A549 (cell line): ENCODE measurements at places on chromosomes 7 and 10. TPM values are rescaled to one million over a fixed set of nuclear protein-coding genes. Genes with fewer than 3 reads are reported as not detected.

Gene GBX1
- polyA plus RNA-seq, result not detected in 3 replicates

Gene TPK1
- 1.4 to 2.2 TPM (median 1.9 TPM) in 3 replicates for polyA plus RNA-seq

Gene BAMBI
- polyA plus RNA-seq, result 23.2 to 26.1 TPM (median 25.6 TPM) in 3 replicates

Gene UNCX
- polyA plus RNA-seq, result not detected in 3 replicates

Gene INMT
- polyA plus RNA-seq, result 0.03 TPM in 1 of 3 replicates, not detected in the others

Gene HTRA1
- polyA plus RNA-seq, result 31.9 to 51.5 TPM (median 50.7 TPM) in 3 replicates

Gene DPP6
- polyA plus RNA-seq, result not detected in 3 replicates

Gene TMEM178B
- polyA plus RNA-seq, result 0.84 to 1.1 TPM (median 0.88 TPM) in 3 replicates

Gene AASS
- polyA plus RNA-seq, result 0.04 to 0.05 TPM (median 0.04 TPM) in 3 replicates

Gene FAM180A
- not detected in 3 replicates for polyA plus RNA-seq

Gene C10orf120
- polyA plus RNA-seq, result not detected in 3 replicates

Gene LRRD1
- not detected in 3 replicates for polyA plus RNA-seq

Gene OGDHL
- polyA plus RNA-seq, result 0.13 to 0.22 TPM (median 0.18 TPM) in 3 replicates

- no peak for DNase-seq
Observed at GRCh38 chr7:2691011-2691707, 3.2 kb downstream of the AMZ1 start.

DNA sequence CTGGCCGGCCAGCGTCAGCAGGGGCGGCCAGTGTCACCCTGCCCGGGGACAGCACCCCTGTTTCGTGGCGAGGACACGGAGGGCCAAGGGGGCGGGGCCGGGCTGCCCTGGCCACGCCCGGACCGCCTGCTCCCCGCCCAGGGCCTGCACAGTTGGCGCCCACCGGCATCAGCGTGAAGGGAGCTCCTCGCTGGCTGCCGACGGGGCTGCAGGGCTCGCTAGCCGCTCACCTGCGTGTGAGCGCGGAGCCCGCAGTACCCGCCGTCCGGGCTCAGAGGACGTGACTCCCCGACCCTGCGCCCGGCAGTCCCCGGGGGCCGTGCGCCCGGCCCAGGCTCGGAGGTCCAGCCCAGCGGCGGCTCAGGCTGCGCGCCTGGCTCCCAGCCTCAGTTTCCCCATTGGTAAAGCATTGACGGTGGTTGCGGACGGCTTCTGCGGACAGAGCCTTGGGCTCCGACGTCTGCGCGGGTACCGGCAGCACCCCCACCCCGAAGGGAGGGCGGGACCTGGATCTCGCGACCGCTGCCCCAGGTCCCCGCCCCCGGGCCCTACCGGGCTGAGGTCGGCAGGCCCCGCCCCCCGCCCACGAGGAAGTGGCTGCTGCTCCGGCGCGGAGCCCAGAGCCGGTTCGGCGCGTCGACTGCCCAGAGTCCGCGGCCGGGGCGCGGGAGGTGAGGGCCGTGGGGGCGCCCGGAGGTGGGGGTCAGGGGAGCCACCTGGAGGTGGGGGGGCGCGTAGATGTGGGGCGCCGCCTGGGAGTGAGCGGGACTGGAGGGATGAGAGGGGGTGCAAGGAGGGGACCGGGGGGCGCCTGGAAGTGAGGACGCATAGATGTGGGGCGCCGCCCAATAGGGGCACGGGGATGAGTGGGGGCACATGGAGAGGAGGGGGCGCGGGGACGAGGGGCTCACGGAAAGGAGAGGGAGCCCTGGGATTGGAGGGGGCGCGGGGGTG, at the start of gene ARPC1B:
ARPC1B (plus strand) TSS at position 620 of the 954 bp plus-strand sequence. CDS start 10,985 bp downstream, outside the sequence.
- peak; percentile 91 for DNase-seq

DNA sequence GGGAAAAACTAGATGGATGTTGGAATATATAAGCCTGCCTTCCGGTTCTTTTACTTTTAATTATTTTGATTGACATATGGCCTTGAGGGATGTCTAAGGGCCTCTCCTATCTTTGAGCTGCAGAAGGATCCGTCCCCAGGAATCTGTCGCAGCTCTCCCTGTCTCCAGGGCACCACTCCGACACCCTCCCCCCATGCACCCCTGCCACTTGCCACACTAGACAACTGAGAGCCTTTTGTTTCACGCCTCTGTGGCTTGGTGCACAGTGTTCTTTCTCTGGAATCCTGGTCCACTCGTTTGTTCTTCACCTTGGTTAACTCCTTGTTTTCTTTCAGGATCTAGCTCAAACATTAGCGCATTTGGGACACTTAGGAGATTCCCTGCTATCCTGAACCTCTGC, 124.1 kb upstream of the EFCAB10 start:
- no peak for DNase-seq

- no peak for DNase-seq
Observed at GRCh38 chr7:128757203-128757602, 18.0 kb downstream of the CALU start.

- DNase-seq, result no peak
Observed at GRCh38 chr10:45487735-45488134, 113.7 kb downstream of the ALOX5 start.

GRCh38 chr7:144805627-144806239, 30.1 kb downstream of the TPK1 start:
- DNase-seq, result no peak

DNA sequence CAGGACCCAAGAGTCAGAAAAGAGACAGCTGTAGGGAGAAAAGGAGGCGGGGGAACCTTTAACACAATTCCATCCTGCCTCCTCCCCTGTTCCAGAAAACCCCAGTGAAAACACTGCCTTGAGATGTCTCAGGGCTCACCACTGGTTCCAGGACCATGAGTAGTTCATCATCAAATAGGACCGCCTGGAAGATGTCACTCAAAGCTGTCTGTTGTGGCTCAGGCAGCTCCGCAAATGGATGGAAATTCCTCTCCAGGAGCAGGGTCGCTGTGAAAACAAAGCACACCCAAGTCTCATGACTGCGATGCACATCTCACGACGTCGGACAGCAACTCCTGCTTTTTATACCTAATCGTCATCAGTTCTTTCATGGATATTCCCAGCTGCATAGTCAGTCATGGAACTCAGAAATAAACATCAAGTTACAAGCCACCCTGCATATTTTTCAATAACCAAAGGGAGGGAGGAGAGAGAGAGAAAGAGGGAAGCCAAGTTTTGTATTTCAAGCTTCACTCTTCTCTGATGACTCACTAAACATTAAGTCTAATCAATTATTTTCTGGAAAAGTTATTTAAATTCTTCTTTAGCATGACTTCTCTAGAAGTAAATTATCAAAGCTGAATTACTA, 49.2 kb downstream of the GSDME start:
- DNase-seq, result no peak

DNA sequence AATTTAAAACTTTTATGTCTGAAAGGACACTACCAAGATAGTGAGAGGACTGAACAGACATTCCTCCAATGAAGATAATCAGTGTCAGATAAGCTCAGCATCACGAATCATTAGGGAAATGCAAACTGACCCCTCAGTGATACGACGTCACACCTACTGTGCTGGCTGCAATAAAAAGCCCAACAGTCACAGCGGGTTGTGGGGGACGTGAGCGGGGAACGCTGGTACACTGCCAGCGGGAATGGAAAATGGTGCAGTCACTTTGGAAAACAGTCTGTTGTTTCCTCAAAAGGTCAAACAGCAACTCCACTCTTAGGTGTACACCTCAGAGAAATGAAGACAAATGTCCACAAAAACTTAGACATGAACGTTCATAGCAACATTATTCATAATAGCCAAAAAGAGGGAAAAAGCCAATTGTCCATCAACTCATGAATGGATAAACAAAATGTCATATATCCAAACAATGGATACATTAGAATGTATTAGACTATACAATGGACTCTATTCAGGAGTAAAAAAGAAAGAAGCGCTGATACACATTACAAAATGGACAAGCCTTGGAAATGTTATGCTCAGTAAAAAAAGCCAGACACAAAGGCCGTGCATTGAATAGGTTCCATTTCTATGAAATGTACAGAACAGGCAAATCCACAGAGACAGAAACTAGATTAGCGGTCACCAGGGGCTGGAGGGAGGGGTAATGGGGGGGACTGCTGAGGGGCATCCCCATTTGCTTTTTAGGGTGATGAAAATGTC, 2.4 kb upstream of the ECHS1 start:
- DNase-seq, result no peak

GRCh38 chr10:111835574-111835973, 348.0 kb downstream of the GPAM start:
- no peak for DNase-seq

GRCh38 chr7:79050603-79051002, 402.9 kb downstream of the MAGI2 start:
- no peak for DNase-seq

- DNase-seq, result no peak
Observed at GRCh38 chr7:30627026-30627425, 32.3 kb downstream of the GARS1 start.

DNA sequence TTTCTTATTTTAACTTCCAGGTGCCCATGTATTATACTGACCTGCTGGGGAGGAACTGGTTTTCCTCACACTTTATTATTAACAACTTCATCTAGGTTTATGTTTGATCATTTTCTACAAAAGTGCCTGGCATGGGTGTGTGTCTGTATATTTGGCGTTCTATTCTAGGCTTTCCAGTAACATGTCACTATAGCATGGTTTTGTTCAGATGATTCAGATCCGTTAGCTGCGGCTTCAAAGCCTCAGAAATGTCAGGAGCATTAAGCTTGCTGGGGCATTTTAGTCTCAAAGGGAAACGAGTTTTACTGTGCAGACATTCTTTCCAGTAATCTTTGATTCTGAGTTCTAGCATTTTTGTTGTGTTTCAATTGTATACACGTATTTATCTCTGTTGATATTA, 2.3 kb downstream of the INPP5A start:
- no peak for DNase-seq

- no peak for DNase-seq
Observed at GRCh38 chr7:147412109-147412508, 1178.5 kb upstream of the C7orf33 start.

GRCh38 chr7:141562543-141562942, 11.3 kb downstream of the AGK start:
- no peak for DNase-seq

- no peak for DNase-seq
Observed at GRCh38 chr10:123878666-123879303, 12.8 kb downstream of the CPXM2 start.

GRCh38 chr10:20059084-20059835, 243.0 kb downstream of the PLXDC2 start:
- DNase-seq, result no peak

DNA sequence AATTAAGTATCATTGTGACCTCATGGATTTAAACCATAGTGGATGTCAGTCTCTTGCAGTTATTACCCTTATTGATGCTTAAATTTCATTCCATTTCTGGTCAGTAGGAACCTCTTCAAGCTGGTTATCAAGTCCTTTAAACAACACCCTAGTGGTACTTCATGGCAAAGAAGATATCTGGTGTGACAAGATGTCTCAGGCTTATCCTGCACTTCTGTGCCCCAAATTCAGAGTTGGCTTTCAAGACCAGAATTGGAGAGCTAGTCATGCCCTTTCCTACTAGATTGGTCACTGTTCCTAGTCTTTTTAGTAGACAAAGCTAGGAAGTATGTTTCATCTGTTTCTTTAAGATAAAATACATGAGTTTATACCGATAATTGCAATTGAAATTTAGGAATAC, 54.9 kb downstream of the KMT2E start:
- DNase-seq, result no peak

DNA sequence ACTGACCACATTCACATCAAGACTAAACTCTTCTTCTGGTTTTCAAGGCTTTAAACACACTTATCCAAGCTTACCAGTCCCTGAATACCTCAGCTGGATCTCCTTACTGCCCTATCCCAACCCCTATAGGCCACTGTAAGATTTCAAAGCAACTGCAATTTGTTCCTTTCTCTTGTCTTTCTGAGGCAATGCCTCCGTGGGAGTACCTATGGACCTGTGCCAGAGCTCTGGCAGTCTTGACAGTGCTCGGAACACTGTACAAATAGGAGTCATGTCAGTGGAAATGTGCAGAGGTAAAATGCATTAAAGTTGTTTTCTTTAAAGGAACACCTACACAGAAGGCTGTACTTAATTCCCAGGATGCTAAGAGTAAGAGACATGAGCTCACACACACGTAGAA, 124.7 kb downstream of the CNOT4 start:
- no peak for DNase-seq

DNA sequence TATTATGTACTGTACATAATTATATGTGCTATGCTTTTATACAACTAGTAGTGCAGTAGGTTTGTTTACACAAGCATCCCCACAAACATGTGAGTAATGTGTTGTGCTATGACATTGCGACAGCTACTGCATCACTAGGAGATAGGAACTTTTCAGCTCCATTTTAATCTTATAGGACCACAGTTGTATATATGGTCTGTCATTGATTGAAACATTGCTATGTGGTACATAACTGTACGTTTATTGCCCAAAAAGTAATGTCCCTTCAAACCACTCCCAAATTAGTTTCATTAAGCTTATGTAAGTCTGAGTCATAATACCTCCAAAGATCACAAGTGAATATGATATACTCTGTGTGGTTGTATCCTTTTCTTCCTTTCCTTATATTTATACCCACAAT, 183.2 kb upstream of the POT1 start:
- DNase-seq, result no peak

DNA sequence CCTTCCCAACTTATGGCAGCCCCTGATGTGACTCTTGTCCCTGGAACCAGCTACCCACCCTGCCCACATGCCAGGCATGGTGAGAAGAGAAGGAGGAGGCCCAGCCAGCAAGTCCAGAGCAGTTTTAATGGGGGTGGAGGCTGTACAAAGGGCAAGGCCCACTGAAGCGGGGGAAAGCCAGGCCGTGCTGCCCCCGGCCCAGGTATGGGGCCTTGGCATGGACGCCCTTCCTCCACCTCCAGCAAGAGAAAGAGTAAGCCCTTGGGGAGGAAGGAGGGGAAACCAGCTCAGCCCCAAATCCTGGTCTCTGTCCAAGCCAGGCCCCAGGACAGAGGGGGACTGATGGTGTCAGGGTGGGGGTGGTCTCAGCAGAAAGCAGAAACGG, 7.0 kb downstream of the NFKB2 start:
- DNase-seq, result no peak

DNA sequence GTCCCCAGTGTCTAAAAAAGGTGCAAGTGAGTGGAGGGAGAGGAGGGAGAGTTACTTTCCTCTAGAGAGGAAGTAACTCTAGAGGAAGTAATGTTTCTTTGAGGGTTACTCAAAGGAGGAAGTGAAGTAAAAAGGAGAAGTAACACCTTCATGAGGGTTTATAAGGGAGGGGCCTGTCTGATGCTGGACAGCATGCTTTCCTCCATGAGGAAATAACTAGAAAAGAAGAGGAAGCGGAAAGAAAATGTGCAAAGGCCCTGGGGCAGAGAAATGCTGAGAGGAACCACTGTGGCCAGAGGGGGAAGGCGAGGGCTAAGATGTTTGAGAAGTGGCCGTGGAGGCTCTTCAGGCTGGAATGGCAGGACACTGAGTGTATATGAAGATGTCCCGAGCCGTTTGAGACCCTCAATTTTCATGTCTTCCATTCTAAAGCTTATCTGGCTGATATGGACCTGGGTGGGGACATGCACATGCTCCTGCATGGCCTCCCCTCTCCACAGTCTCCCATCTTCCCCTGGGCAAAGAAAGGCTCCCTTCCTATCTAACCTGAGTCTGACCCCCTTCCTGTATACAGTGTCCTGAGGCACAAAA, 3.4 kb upstream of the SLC18A2 start:
- DNase-seq, result no peak

DNA sequence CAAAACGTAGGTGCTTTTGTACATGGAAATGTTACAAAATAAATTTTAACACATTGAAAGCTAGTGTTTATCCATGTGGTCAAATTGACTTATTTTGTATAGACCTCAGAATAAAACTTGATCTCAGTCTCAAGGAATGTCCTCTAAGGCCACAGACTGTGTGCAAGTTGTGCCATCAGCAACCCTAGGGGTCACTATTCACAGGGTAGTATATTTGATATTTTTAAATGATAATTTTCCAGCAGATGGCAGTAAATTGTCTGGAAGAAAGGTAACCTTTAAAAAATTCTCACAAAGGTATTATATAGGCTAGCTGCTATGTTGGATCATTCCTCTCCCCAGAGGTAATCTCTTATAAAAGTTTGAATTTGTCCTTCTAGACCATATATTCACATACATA, 12.9 kb upstream of the SNX10 start:
- DNase-seq, result peak; percentile 55
